ENCODE measurements at places on chromosomes 5 and 9.

DNA sequence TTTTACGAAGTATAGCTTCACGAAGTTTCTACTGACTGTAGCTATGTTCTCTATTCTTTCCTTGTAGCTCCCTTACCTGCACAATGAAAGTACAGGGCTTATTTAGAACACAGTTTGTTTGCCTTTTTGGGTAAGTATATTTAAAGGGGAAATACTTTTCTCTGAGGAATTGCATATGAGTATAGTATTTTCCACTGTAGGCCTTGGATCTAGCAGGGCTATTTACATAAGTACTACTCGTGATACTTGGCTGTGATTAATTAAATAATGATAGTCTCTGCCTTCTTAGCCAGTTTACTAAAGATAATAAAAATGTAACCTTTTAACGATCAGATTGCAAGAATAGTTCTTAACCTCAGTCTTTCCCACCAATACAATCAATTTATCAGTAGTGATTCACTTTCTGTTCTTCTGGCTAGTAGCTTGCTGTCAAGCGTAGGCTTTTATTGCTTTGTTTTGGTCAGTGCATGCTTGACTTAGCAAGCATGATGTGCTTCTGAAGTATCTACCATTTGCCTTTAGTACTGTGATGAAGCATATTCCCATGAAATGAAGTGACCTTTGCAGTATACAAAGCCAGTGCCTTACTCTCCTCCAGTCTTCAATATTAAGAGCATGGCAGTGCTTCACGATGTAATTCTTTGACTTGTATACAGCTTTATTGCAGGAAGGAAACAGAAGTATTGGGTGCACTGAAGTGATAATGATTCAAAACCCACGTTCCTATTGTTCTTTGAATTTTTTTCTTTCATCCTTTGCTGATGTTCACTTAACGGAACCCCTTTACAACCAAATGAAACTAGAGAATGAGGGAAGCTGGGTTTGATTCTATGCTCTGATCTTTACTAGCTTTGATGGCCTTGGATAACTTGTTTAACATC is 64.2 kb downstream of the SLC44A1 start:
- DNase-seq = no peak

GRCh38 chr9:92719028-92719647 is 45.5 kb downstream of the BICD2 start:
- DNase-seq = no peak

- DNase-seq = no peak
Observed at GRCh38 chr5:113632996-113633395, 119.5 kb downstream of the YTHDC2 start.

DNA sequence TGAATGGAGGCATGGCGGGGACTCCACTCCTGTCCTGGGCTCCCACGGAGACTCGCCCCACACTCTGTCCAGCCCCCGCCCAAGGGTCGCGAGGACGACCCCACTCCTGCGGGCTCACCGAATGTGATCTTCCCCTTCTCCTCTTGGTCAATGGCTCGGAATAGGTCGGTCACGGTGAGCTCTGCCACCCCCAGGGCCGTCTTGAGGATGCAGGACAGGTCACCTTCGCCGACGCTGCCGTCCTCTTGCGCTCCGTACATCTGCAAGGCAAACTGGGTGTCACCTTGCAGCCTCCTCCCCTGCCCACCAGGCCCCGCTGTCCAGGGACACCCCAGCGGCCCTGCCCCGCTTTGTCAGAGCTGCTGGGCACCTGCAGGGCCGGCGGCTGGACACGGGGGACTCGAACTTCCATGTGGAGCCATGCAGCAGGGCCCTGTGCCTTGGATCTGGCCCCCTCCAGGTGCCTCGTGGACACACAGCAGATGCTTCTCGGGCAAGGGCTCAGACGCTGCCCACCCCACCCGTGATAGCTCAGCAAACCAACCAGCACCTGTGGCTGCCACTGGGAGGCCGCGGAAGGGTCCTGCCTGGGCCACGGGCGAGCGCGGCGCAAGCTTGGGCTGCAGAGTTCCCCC is 21.5 kb upstream of the SLC6A3 start:
- no peak for DNase-seq

DNA sequence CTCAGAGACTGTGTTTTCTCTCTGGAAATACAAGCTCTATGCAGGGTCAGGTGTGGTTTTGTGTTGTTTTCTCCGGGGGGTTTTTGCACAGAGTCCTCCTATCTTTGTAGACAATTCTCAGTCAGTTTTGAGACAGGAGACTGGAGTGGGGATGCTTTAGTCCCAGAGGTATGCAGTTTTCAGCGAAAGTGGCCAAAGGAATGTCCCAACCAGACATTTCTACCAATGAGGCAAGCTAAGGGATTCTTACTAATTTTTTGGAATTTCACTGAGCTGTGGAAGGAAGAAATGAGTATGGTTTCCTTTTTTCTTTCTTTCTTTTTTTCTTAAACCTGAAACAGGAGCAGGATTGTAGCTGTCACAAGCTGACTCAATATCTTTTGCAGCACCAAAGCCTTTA is 35.3 kb upstream of the PLPP1 start:
- DNase-seq = no peak

- no peak for DNase-seq
Observed at GRCh38 chr5:143436871-143437270, 33.4 kb upstream of the NR3C1 start.

- no peak for DNase-seq
Observed at GRCh38 chr5:102713682-102714231, 41.3 kb upstream of the PAM start.

DNA sequence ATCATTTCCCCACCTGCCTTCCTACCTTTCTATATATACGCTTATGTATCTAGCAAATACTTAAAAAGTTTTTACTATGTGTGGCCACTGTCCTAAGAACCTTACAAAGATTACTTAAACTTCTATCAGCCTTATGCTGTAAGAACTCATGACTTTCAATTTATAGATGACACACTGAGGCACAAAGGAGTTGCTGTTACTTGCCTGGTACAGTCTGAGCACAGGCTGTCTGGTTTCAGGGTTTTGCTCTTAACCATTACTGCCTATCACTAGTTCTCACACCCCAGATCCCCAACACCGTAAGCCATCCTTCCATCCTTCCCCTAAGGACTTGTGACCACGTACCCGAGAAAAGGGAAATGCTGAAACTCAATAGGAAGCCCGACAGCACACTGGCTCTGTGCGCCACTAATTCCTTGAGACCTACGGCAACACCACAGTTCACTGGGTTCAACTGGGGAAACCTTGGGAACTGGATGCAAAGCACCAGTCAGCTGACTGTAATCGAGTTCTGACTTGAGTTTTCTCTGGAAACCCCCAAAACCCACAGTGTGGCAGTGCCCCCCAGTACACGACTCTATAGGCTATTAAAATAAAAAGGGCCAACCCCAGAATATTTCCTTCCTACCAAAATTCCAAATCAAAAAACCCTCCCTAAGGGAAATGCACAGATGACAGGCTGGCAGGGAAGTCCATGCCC is 56.0 kb downstream of the AUH start:
- DNase-seq = no peak

- DNase-seq = no peak
Observed at GRCh38 chr9:93589688-93590087, 13.3 kb downstream of the PHF2 start.

DNA sequence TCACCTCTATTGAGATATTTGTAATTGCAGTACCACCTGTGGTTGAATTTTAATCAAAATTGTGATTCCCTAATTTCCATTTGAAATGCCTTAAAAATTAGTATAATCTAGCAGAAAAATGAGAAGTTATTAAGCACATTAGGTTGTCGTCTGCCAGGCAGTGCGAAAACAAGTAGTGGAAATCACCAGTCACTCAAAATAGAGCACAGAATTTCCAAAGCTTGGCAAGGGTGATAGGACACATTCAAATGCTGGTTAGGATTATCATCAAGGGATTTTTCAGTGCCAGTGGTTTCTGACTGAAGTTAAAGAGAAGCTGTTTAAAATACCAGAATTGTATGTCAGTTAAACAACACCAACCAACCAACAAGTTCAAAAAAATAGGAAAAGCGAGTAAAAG is 97.8 kb downstream of the PLK2 start:
- DNase-seq = no peak

- DNase-seq = no peak
Observed at GRCh38 chr5:171893290-171893886, 107.8 kb downstream of the SMIM23 start.

DNA sequence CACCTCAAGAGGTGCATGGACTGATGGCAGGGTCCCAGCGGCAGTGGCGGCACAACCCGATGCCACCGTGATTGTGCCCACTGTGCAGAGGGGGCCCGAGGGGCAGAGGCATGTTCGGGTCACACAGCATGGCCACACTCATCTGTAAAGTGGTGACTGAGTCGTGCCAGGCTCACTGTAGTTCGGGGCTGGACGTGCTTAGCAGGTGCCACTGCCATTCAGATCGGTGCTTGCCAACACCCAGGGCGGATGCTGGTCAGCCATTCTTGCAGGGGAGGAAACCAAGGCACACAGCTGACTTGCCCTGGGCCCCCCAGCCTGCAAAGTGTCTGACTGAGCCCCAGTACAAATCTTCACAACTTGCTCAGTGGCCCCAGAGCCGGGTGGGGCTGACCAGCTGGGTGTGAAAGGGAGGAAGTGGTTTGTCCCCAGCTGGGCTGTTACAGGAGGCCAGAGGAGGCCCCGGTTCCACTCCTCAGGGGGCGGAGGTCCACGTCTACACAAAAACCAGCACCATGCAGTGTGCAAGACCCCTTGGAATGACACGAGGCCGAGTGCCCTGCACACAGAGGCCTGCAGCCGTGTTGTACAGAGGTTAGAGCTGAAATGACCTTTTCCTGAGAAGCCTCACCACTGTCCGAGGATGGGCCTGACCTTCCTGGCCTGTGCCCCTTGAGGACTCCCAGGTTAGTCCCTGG is 17.9 kb downstream of the FGD3 start:
- no peak for DNase-seq

DNA sequence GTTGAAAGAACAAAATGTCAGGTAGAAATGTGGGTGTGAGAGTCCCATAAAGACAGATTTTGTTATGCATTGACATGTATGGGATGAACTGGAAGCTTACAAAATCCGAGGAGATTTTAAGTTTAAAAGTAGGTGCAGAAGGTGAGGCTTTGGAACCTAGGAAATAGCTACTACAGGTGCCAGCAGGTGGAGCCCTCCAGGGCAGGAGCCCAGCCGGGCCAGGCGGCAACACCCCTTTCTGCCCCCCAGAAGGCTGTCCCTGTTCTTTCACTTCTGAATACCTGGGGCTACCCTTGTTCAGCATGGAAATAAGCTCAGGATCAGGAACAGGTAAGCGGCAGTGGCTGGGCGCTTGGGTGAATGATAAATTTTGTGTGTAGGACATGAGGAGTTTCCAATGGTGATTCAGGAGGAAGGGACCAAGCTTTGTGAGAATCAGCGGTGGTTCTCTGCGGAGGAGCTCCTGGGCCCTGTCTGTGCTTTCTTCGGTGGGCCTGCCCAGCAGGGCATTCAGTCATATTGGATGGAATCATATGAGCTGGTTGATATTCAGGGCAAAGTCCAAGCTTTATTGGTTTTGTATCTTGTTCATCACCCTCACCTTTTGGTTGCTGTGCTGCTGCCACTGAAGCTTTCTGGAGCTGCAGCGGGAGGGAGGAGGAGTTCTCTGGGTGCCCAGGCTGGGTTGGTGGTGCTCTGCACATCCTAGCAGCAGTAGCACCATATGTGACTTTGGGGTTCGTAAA is 12.3 kb downstream of the PCBD2 start:
- DNase-seq = no peak

DNA sequence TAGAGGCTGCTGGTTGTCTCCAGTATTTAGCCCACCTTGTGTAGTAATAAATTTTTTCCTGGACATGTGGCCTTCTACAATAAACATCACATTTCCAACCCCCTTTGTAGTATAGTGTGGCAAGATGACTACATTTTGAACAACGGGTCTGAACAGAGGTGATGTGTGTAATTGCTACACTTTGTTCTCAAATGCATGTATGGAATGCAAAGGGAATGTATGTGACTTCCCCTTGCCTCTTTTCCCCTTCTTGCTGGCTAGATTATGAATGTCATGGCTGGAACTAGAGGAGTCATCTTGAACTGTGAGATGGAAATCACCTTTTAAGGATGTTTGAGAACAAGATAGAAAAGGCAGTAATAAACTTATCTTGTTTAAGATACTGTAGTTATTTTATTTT is 54.5 kb downstream of the PRR16 start:
- DNase-seq = no peak

GRCh38 chr9:72473474-72474261 is 47.7 kb upstream of the TMC1 start:
- no peak for DNase-seq

GRCh38 chr9:112007575-112008240 is 111.1 kb downstream of the UGCG start:
- DNase-seq = no peak

GRCh38 chr5:78560000-78560855 is 88.3 kb downstream of the LHFPL2 start:
- no peak for DNase-seq

All from hematopoietic multipotent progenitor cell treated with erythropoietin and hydrocortisone succinate and interleukin-3 and kit ligand, for 15 days (in vitro differentiated cells).